ENCODE measurements at places on chromosomes 4 and X. TPM values are rescaled to one million over a fixed set of nuclear protein-coding genes. Genes with fewer than 3 reads are reported as not detected.

Gene HSPA4L
- 2.1 TPM for polyA plus RNA-seq

Gene DUSP9
- polyA plus RNA-seq: 0.78 TPM

Gene PGAM4
- polyA plus RNA-seq: not detected

Gene TIGD4
- 3.0 TPM for polyA plus RNA-seq

Gene GRID2
- 0.57 TPM for polyA plus RNA-seq

All from large intestine (tissue), 12 donors.